ENCODE measurements at places on chromosomes 7 and 10.

DNA sequence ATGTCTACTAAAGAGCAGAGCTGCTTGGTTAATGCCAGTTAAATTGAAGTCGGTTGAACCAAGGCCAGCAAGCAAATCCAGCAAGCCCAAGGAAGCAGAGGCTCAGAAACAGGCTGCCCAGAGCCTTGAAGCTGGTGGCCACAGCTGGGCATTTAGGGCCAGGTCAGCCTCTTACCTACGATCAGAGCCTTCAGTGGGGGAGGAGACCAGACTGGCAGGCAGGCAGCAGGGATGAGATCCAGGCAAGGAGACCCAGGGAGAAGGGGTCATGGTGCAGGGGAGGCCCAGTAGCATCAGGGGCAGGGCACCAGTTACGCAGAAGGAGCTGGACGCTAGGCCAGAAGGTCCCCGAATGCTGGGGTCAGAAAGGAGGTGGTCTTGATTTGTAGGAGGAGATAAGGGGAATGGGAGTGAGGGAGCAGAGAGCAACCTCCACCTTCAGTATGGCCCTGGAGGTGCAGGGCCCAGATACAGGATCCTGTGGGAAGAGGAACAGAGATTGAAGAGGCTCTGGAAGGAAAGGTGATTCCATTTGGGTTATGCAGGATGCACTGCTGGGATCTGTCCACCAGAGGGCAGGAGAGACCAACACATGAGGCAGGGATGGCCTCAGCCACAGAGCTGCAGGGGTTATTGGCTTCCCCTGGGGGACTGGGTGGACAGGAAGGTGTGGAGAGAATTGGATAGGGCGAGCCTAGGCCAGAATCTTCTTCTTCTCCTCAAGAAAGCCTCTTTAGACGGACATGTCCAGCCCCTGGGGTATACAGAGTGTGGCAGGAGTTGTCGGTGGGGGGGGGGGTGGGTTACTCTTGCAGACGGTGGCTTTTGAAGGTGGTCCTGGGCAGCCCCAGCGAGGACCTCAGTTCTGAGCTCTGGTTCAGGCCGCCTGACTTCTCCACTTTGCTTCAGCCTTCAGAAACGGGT is 132.6 kb upstream of the PODXL start:
- DNase-seq, result peak; percentile 63

DNA sequence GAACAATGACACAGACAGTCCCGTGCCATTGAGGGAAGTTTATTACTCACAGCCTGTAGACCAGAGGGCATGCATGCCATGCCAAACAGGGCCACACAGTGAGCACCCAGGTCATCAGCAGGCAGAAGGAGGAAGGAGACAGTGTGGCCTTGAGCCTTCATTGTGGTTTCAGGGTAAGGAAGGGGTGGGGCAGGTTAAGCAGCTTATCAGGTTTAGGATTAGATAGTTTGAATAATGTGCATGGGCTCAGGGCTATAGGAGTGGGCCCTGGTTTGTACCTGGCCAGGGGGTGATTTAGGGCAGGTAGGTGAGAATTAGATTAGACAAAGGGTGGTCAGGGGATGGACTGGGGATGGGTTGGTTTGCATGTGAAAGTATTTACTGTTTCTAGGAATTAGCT is 67.9 kb downstream of the ADCY1 start:
- no peak for DNase-seq

DNA sequence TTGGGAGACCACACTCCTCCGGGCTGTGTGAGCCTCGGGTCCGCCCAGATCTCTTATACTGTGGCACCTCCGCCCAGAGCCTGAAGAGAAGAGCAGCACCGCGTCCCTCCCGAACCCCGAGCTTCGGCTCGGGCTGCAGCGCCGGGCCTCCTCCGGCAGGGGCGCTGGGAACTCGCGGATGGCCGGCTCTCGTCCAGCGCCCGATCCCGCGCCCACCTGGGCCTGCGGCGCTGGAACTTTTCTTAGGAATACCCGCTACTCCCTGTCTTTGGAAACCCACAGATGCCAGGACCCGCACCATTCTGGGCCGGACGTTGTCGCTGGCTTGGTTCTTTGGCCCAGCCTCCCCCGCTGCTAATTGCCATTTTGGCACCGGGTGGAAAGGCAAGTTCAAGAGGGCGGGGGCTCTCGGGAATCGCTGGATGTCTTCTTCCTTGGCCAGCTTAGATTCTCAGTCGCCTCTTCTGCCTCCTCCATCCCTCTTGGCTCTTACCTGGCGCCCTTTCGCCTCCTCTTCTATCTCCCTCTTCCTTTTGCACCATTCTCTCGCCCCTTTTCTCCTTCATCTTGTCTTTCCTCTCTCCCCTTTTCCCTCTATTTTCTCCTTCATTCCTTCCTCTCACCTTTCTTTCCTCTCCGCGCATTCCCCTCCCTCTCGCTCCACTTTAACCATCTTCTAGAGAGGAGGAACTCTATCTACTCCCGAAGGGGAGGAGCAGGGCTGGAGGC is 2.1 kb upstream of the SORCS3 start:
- DNase-seq, result no peak

GRCh38 chr10:4240608-4241197 is 455.7 kb upstream of the KLF6 start:
- DNase-seq, result no peak

GRCh38 chr10:88505680-88506215 is 77.4 kb downstream of the RNLS start:
- no peak for DNase-seq

- DNase-seq, result no peak
These were observed 166.6 kb upstream of the MKLN1 start for GRCh38 chr7:131161103-131161502.

GRCh38 chr10:15069230-15069629 is 19.3 kb downstream of the ACBD7 start:
- DNase-seq, result no peak

- no peak for DNase-seq
These were observed 3.3 kb upstream of the CYP51A1 start for GRCh38 chr7:92137557-92137956.

GRCh38 chr7:148060724-148061123 is 529.8 kb upstream of the C7orf33 start:
- no peak for DNase-seq

GRCh38 chr10:60312818-60313588 is 76.7 kb downstream of the ANK3 start:
- DNase-seq, result no peak

GRCh38 chr10:8053446-8054243 is 843 bp upstream of the GATA3 start:
- DNase-seq, result peak; percentile 98

DNA sequence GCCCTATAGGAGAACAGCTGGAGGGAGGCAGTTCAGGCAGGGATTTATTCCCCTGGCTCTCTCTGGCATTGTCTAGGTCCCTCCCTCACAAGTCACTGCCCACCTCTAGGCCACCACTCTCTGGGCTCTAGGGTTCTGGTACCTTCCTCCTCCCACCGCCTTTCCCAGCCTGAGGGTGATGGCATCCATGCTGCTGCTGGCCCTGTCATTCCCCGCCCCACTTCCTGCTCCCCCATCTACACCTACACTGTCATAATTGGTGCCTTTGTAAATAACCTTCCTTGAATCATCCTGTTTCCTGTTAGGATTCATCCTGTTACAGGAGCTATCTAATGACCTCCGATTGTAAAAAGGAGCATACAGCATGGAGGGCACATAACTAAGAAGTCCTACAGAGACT is 303.3 kb upstream of the COBL start:
- no peak for DNase-seq

- DNase-seq, result no peak
These were observed 168.1 kb upstream of the MALRD1 start for GRCh38 chr10:18880530-18880929.

DNA sequence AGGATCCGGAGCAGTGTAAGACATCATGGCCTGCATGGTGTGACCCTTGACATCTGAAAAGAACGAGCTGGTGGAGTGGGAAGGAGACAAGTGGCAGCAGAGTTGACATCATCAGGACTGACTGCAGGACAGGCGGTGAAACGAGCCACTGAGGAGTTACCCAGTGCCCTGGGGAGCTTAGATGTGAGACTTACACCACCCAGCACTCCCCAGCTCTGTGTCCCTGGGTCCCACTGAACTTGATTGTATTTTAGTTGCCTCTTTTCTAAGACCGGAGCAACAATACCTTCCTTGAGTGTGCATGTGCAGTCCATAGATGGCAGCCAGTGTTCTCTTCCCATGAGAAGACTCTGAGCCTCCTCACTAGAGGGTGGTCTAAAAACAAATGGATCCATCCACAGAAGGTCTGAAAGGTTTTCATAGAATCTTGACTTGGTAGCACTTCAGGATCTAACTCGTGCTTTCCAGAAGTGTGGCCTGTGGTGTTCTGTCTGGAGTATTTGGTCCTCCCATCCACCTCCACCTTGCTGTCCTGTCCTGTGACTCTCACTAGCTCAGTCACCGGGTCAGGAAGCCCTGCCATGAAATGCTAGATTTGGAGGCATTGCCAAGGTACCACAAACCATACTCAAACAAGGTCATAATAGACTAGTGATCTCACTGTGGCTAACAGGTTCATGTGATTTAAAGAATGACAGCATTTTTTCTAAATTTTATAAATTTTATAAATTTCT is 59.0 kb downstream of the IKZF1 start:
- peak; percentile 53 for DNase-seq

DNA sequence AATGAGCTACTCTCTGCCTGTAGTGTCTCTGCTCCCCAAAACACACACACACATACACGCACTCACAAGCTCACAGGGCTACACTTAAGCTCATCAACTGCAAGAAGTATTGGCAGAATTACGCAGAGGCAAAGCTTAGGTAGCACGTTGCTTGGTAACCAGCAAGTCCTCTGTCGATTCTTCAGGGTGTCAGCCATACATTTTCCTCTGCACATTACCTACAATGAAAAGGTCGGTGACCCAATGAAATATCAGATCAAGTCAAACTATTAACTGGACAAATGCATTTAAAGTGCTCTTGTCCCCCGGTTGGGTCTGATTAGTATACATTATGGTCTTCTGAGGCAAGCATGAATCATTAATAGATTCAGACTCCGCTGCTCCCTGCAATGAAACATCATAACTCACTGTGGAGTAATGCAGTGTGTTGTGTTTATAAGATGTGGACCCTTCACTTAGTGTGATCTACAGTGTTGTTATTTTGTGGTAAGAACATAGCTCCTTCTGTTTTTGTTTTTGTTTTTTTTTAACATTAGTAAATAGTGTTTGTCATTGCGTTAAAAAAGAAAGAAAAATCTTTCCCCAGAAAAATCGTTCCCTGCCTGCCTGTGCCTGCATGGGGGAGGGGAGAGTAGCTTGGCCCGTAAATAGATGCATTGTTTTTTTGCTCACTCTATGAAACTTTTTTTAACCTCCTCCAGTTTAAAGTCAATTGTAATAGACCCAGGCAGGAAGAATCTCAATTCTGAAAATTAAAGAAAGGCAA is 325.5 kb downstream of the SFMBT2 start:
- no peak for DNase-seq

GRCh38 chr10:123013456-123014419 is 4.9 kb downstream of the ACADSB start:
- no peak for DNase-seq

DNA sequence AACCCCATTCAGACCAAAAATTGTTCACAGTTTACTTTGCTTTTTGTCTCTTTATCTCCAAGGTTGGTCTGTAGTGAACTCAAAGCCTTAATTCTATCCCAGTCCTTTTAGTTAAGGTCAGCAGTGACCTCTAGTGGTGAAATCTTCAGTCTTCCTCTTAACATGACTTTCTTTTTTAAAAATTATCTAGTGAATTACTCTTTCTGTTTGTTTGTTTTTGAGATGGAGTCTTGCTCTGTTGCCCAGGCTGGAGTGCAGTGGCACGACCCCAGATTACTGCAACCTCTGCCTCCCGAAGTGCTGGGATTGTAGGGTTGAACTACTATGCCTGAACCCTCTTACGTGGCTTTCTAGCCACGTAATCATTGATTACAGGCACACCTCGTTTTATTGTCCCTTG is 25.0 kb downstream of the ZNF487 start:
- peak; percentile 52 for DNase-seq

- no peak for DNase-seq
These were observed 225.1 kb downstream of the TFEC start for GRCh38 chr7:115805458-115805857.

GRCh38 chr10:78348411-78349164 is 314.9 kb downstream of the RPS24 start:
- DNase-seq, result no peak

DNA sequence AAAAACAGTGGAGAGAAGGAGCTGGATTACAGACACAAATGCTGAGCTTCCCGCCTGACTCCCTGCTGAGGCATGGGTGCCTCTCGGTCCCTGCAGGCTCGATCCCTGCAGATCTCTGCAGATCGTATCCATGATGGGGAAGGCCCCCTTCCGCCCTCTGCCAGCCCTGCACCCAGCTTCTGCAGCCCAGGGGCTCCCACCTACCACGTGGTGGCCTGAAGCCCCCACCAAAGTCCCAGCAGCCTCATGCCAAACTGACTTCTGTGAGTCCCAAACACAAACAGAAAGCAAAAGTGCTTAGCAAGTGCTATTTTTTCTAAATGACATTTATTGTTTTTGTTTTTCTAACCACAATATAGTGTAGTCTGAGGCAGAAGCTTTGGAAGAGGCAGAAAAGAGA is 127.1 kb upstream of the CHST15 start:
- DNase-seq, result no peak

DNA sequence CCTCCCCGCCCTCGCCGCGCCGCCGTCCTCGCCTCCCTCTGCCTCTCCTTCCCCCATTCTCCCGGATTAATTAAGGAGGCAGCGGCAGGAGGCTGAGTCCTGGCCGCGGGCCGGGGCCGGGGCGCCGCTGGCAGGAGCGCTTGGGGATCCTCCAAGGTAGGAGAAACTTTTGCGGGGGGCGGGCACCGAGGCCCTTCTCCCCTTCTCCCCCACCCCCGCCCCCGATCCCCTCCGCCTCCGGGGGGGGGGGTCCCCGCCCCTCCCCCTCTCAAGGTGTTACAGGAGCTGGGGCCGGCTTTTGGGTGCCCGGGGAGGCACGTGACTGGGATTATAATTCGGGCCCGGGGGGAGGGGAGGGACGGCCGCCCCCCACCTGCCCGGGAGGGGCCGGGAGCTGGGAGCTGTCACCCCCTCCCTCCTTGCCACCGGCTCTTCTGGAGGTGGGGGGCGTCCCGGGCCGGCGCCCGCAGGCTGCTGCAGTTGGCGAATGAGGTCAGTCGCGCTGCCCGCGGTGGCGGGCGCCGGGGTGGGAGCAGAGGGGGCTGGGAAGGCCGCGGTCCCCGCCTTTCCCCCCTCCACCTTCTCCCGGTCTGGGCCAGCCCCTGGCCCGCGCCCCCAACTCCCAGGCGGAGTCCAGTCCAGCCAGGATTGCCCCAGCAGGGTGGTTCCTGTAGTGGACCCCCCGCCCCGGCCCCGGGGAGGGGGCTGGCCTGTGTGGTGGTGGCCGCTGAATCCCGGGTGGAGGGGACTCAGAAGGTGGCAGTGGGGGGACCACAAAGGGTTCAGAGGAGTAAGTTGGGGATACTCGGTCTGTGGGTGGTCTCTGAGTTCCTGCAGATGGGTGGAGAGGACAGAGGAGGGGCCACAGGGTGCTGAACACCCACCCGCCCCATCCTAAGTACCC is 567 bp downstream of the GTF2IRD1 start:
- no peak for DNase-seq

All from CD4-positive, alpha-beta T cell treated with Interleukin-17A for 4 hours (primary cell).